ENCODE measurements at places on chromosomes 11 and 22.

DNA sequence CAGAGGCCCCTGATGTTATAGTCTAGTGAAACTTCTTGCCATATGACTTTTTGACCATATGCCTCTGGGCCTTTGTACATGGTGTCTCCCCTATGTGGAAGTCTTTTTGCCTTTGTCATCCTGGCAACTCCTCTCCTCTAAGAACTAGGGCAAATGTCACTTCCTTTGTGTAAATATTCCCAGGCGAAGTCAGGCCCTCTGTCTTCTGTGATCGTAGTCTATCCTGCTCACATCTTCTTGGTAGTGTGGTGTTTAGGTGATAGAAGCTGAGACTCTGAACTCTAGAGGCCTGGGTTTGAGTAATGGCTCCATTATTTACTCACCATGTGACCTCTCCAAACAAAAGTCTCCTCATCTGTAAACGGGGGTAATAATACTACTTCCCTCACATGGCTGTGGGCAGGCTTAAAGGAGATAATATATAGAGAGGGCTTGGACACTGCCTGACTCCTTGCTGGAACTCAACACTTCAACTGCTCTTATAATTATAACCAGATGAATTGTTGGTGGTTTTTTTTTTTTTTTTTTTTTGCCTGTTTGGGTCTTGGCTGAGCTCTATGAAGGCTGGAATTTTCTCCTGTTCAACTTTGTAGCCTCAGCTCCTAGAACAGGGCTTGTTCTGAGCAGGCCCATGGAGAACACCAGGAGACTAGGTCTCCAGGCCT is 43.8 kb downstream of the INSC start:
- DNase-seq = no peak

GRCh38 chr11:79312617-79313529 is 128.0 kb downstream of the TENM4 start:
- DNase-seq = no peak

DNA sequence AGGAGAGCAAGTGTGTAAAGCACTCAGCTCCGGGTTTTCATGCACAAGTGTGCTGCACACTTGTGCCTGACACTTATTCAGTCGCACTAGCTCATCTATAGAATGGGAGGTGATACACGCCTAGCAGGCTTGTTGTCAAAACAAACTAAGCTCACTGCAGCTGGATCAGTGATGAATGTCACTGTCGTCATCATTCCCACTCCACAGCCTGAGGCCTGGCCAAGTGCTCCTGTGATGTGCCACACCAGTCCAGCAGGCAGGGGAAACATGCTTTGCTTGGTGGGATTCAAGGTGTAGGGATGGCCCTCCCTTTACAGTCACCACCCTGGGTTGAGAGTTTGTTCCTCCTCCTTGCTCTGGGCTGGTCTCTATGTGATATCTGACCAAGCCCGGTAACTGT is 6.8 kb downstream of the MPST start:
- DNase-seq = no peak

- no peak for DNase-seq
Observed at GRCh38 chr22:29641700-29642330, 38.4 kb downstream of the NF2 start.

- DNase-seq = no peak
Observed at GRCh38 chr11:57779276-57779675, 17.7 kb downstream of the CTNND1 start.

All from stimulated activated CD8-positive, alpha-beta memory T cell treated with anti-CD3 and anti-CD28 coated beads, Interleukin-4, amount 100 ng/mL, for 48 hours (primary cell).